HEK293T (cell line): ENCODE measurements at places on chromosomes 3 and 15.
A peak's percentile ranks its signal among the peaks of the same experiment; 100 is the strongest.

DNA sequence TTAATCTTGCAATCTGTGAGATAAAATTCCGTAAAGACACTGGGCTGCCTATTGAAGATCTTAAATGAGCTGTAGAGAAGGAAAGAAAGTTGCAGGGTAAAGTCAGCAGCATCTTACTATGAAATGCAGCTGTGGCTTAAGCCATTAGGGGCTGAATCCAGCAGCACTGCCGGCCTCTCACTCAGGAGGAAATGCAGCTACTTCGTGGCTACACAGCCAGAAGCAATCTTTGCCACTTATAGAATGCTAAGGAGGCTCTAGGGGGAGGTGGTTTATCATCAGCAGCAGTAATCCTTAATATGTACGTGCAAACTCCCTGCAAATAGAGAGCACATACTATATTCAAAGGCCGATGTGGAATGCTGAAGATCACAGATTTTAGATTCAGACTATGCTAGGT, 19.1 kb upstream of the MCTP2 start:
- no peak for DNase-seq

DNA sequence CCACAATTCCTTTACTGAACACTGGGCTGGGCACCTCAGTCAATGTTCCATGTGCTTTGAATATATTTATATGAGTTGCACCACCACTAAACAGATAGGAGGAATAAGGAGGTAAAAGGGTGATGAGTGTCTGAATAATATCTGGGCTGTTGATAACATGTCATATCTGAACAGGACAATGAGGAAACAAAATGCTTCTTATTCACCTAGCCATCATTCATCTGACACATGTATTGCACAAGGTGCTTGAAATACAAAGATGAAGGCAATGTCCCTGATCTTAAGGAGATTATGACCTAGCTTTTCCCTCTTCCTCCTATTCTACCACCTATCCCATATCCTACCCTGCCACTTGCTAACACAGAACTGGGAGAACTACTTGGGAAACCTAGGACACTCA, 8.0 kb upstream of the CERS3 start:
- DNase-seq = no peak

DNA sequence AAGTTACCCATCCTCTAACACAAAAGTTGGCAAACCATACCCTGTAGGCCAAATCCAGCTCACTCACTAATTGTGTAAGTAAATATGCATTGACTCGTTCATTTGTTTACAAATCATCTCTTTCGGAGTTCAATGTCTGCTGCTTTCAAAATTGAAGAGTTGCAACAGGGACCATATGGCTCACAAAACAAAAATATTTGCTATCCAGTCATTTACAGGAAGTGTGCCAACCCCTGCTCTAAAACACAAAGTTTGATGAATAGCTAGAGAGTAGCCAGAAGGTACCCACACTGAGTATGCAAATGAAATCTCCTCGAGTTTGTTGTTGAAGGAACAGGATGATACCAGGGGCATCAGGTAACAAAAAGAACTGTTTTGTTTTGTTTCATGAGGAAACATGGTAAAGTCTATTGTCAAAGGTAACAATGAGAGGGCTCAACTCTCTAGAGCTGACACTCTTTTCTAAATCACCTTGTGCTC, 236.2 kb upstream of the THBS1 start:
- no peak for DNase-seq

DNA sequence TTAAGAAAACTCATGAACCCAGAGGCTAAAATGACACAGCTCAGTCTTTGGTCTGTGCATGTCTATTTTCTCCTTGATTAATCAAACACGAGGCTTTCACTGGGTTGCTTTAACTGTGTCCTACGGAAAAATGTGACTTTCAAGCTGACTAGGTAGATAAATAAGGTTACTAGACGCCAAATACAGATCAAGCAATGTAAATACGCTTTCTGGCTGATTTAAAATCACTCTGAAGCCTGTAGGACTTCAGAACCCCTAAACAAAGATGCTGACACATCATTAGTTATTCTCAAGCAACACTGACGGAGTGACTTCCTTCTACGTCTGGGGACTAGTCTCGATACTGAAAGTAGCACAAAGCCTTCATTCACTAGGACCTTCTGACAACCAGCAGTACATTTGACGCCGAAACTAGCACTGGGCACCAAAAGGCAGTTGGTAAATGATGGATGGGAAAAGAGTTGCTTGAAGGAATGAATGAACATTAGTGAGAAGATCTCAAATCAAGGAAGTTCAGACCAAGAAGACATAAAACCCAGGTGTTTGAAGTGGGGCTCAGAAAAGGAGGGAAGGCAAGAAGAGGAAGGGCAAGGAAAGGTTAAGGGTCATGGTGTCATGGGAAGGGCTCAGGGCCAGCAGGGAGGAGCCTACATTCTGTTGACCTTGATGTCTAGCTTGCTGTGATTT, 67.1 kb upstream of the CDV3 start:
- DNase-seq = no peak

- DNase-seq = no peak
These were observed 3.6 kb downstream of the PLA2G4D start for GRCh38 chr15:42090781-42091180.

GRCh38 chr3:3260870-3261269, 81.4 kb upstream of the CRBN start:
- no peak for DNase-seq

DNA sequence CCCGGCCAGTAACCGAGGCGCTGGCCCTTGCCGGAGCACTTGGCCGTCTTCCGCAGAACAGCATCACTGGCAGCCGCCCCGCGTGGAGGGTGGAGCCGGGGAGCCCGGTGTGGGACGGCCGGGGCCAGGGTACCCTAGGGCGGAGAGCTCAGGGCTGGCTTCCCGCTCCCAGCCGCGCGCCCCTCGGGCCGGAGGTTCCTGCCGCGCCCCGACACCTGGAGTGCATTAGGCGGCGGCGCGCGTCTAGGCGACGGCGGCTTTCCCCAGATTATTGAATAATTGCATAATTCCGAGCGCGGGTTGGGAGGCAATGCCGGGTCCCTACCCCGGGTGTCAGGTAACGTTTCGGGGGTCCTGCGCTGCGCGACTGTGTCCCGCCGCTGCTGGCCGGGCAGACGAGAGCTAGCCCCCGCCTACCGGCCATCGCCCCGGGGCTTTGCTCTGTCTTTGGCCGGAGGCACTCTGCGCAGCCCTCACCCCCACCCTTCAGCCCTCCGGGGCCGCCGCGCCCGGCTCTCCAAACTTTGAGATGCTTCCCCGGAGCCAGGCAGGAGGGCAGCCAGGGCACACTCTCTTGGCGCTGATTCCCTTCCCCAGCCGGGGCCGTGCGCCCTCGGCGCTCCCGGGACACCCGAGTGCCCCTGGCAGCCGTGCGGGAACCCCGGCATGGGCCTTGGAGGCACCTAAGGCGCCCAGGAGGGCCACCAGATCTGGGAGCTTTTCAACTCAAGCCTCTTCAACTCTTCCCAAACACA, 749 bp downstream of the ITGA11 start:
- DNase-seq = no peak

DNA sequence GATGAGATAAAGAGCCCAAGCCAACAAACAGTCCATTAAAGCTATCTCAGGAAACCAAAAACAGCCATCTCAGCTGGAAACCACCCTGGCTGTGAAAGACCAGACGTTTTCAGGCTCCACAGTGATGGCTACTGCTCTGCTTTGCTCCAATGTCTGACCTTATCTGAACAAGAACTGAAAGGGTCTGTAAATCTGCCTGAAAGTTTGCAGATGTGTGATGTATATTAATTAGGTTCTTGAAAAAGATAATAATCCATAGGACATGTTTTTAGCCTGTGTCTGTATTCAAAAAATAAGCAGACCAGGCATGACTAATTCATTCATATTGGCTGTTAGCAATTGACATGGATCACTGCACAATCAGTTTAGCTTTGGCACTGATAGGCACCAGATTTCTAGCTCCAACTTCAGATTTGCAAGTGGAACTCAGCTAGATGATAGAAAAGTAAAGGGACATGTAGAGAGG, 611.4 kb upstream of the NAALADL2 start:
- DNase-seq = peak; percentile 39

DNA sequence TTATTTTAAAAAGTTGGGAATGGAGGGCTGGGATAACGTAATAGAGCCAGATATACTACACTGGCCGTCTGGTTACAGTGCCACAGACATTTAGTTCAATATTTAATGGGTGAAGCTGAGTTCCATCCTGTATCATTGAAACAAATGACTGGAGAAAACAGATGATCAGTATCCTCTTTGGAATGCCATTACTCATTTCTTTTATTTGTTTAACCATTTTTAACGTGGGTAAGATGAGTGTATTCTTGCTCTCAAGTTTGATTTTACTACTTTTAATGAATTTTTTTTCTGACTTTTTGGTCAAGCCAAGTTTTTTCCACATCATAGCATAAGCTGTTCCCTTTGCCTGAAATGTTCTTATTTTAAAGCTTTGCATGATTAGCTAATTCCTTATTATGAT, 53.9 kb upstream of the GRM7 start:
- DNase-seq = no peak

GRCh38 chr3:35137612-35138011, 501.7 kb upstream of the ARPP21 start:
- no peak for DNase-seq

DNA sequence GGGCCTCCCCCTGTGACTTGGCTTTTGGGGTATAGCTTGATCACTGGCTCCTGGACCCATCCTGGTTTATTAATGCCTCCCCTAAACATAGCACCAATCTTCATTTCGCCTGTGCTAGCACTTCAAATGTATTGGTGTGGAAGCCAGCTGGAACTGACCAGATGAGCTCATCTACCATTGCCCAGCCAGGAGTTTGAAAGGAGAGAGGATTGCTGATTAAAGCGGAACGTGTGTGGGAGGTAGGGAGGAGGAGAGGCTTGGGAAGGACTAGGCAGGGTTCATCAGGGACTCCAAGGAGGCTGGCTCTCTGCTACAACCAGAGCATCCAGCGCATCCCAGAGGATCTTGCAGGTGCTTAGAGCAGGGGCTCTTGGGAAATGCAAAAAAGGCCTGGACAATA, 34.4 kb upstream of the TLE3 start:
- DNase-seq = no peak

DNA sequence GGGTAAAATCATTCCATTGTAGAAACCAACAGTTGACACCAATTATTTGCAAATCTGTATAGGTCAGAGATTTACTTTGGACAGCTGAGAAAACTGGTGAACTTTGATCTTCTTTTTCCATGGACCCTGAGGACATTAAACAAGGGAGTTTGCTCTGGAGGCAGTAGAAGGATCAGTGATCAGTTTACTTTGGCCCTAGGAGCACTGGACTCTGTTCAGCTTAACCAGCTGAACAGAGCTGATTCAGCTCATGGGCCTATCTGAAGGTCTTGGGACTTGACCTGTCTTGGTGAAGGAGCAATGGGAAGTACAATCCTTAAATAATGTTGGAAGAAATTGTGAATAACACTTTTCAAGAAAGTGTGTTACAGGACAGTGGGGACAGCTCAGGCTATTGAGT, 15.2 kb upstream of the TF start:
- no peak for DNase-seq

DNA sequence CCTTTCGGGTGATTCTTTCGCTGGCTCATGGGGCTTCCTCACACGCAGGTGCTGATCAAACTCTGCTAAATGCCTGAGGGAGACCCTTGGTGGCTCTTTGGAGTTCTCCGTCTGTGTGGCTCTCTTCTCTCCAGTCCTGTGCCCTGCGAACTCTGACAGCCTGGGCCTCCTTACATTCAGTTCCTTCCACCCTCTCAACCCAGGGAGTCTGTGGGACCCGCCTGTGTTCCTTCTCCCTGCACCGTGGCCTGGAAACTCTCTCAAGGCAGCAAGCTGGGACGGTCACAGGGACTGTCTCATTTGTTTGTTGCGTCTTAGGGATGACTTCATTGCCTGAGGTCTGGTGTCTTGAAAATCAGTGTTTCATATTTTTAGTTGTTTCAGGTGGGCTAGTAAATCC, 37.0 kb upstream of the CORO2B start:
- DNase-seq = no peak

DNA sequence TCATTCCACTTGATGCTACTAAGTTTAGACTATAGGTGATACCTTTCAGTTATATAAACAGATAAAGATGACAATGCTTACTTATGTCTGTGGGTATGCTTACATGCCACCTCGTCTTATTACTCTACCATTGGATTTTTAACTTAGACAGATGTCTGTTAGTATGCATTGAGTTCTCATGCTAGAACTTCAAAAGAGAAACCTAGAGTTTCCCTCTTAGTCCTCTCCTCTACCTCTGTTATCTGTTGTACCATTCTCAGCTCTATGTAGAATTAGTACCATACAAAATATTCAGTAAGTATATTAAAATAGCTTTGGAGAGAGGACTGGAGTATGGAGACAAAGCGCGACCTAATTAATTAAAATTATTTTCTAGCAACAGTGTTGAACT, 111.3 kb downstream of the BBX start:
- DNase-seq = no peak

GRCh38 chr3:119649761-119650160, 10.6 kb downstream of the POPDC2 start:
- DNase-seq = no peak

DNA sequence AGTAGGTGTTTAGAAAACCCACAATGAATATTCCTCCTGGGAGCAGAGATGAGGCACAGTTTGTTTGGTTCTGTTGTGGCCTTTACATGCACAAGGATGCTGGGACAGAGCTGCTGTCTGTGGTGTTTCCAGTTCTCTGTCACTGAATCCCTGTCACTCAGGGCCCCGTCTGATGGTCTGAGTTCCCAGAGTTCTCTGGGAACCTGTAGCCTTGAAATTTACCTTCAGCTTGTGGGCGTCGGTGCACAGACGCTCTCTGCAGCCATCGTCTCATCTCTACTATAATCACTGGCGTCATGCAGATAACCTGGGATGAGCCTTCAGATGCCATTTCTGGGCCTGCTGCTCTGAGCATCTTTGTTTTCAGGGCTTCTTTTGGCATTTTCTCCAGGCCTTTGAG, 81.9 kb downstream of the LRRK1 start:
- no peak for DNase-seq

GRCh38 chr3:30984855-30985749, 90.6 kb upstream of the GADL1 start:
- no peak for DNase-seq

- DNase-seq = no peak
These were observed 79.6 kb upstream of the C3orf49 start for GRCh38 chr3:63739474-63739873.

DNA sequence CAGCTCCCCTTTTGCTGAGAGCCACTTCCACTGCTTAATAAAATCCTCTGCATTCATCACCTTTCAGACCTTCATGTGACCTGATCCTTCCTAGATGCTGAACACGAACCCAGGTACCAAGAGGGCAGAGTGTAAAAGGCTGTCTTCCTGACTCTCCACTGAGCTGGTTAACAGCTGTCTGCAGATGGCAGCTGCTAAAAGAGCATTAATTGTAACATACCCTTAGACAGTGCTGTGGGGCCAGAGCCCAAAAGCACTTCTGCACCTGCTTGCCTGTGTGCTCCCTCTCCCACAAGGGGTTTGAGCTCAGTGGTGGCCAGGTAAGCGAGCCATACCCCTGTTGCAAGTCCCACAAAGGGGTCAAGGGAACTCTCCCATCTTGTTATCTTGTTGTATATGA, 187.3 kb downstream of the UBE2E2 start:
- no peak for DNase-seq

- no peak for DNase-seq
These were observed 37.0 kb downstream of the PARP16 start for GRCh38 chr15:65249641-65250040.

GRCh38 chr15:81161160-81161673, 27.1 kb downstream of the CFAP161 start:
- no peak for DNase-seq
